AG04450 (cell line): ENCODE measurements at places on chromosomes 1 and 21. TPM values are rescaled to one million over a fixed set of nuclear protein-coding genes. Genes with fewer than 3 reads are reported as not detected.

The VSIG8 gene
- polyA plus RNA-seq = not detected in 2 replicates

The TBX19 gene
- 1.0 and 1.3 TPM in 2 replicates for polyA plus RNA-seq

The ANGPTL1 gene
- 0.16 and 0.47 TPM in 2 replicates for polyA plus RNA-seq

The IVL gene
- not detected in 2 replicates for polyA plus RNA-seq

The DCST1 gene
- not detected in 2 replicates for polyA plus RNA-seq

The MTX1 gene
- polyA plus RNA-seq = 44.6 and 62.3 TPM in 2 replicates

The KRTAP24-1 gene
- polyA plus RNA-seq = not detected in 2 replicates

The FCGR1A gene
- not detected in 2 replicates for polyA plus RNA-seq

The PRELP gene
- 0.65 and 0.68 TPM in 2 replicates for polyA plus RNA-seq

The TENT5C gene
- 29.2 and 30.6 TPM in 2 replicates for polyA plus RNA-seq

The ATF3 gene
- 5.5 TPM in 2 replicates for polyA plus RNA-seq

The TESK2 gene
- 2.5 and 2.6 TPM in 2 replicates for polyA plus RNA-seq

The MPZ gene
- polyA plus RNA-seq = 0.71 and 0.89 TPM in 2 replicates

The RGS4 gene
- 20.2 and 22.0 TPM in 2 replicates for polyA plus RNA-seq

The FCRL1 gene
- not detected in 2 replicates for polyA plus RNA-seq

GRCh38 chr1:159509440-159510228, 26.2 kb downstream of the OR10J5 start:
- no peak for DNase-seq

DNA sequence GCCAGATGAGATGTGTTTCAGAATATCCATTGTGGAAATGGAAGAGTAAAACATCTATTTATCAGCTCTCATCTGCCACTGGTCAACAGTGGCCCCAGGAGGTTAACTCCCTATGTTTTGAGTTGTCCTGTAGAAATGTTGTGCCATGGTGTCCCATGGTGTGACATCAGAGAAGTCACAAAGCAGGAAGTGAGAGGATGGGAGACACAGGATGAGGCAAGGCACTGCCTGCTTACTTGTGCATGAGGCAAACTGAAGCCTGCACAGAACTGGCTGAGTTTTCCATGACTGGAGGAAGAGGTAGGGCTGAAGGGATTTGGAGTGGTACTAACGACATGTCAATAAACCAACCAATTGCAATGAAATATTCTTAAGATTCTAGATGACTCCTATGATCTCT, 131.5 kb upstream of the ZNF644 start:
- no peak for DNase-seq

- DNase-seq = no peak
Measured at GRCh38 chr1:208516780-208517179, 272.6 kb upstream of the PLXNA2 start.

DNA sequence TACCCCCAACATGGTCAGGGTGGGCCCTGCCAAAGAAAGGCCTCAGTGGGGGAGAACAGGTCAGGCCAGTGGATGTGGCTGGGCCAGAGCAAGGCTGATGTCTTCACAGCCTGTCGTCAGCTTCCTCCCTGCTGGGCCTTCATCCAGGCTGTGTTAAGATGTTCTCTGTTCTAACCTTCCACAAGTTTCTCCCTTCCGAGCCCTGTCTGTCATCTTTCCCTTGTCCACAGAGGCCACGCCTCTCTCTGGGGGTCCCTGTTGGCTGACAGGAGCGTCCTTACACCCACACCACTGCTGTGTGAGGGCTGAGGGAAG, 36.2 kb downstream of the SIM2 start:
- no peak for DNase-seq

GRCh38 chr1:16459352-16459925, 18.9 kb downstream of the NECAP2 start:
- no peak for DNase-seq

DNA sequence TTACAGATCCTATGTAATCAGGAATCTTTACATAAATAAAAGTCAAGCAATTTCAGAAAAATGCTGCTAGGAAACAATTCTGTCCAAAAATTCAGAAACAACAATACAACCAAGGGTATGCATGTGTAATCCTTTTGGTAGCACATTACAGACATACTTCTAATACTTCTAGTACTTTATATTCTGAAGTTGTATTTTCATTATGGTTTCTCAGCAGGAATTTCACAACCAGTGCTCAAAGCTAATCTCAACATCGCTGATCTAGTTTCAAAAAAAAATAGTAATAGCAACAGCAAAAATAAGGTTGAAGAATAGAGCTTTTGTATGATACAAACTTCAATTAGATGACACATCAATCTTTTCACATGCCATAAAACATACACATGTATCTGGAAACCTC, 545.2 kb downstream of the LTN1 start:
- DNase-seq = no peak

- DNase-seq = no peak
Measured at GRCh38 chr1:22470227-22470626, 18.6 kb downstream of the ZBTB40 start.

- no peak for DNase-seq
Measured at GRCh38 chr1:192238421-192238820, 78.4 kb upstream of the RGS21 start.

DNA sequence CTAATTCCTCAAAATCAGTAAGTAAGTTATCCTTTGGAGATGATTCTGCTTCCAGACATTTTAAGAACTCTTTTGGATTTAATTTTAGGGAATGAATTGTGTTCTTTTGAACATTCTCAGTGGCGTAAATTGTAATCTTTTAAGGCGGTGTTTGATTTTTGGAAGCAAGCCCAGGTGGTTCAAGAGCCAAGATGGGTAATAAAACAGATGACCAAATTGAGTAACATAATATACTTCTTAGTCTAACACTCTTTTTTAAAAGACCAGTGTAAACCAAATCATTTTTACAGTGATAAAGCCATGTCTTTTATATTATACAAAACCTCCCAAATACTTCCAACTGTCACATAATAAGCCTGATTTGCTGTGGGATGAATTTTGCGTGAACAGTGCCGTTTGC, 133.8 kb downstream of the LRRC40 start:
- DNase-seq = peak; percentile 24

DNA sequence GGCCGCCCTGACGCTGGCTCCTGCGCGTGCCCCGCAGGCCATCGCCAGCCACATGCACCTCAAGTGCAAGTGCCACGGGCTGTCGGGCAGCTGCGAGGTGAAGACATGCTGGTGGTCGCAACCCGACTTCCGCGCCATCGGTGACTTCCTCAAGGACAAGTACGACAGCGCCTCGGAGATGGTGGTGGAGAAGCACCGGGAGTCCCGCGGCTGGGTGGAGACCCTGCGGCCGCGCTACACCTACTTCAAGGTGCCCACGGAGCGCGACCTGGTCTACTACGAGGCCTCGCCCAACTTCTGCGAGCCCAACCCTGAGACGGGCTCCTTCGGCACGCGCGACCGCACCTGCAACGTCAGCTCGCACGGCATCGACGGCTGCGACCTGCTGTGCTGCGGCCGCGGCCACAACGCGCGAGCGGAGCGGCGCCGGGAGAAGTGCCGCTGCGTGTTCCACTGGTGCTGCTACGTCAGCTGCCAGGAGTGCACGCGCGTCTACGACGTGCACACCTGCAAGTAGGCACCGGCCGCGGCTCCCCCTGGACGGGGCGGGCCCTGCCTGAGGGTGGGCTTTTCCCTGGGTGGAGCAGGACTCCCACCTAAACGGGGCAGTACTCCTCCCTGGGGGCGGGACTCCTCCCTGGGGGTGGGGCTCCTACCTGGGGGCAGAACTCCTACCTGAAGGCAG, 23.4 kb upstream of the ARF1 start:
- no peak for DNase-seq

GRCh38 chr1:155913969-155914757, 3.0 kb upstream of the RIT1 start:
- peak; percentile 43 for DNase-seq

- no peak for DNase-seq
Measured at GRCh38 chr1:43302721-43303470, 2.1 kb downstream of the TIE1 start.

GRCh38 chr21:41379901-41380300, 18.1 kb downstream of the MX2 start:
- DNase-seq = no peak

- no peak for DNase-seq
Measured at GRCh38 chr21:43893536-43894205, 28.6 kb downstream of the AGPAT3 start.

DNA sequence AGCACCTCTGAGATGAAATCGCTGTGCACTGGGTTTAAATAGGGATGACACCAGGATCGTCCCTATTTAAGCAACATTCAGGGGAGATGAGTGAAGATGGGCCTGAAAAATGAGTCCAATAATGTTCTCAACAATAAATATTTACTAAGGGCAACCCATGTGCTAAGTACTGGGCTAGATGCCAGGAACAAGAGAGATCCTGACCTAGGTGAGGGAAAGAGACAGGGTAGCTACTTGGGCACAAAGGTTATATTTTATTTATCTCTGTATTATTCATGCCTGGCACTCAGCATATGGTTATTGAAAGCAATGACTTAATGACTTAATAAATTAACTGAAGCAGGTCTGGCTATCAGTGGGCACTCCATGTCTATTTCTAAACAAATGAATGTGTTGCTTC, 27.4 kb upstream of the AVPR1B start:
- DNase-seq = no peak

- no peak for DNase-seq
Measured at GRCh38 chr1:211688421-211688820, 13.0 kb upstream of the NEK2 start.

DNA sequence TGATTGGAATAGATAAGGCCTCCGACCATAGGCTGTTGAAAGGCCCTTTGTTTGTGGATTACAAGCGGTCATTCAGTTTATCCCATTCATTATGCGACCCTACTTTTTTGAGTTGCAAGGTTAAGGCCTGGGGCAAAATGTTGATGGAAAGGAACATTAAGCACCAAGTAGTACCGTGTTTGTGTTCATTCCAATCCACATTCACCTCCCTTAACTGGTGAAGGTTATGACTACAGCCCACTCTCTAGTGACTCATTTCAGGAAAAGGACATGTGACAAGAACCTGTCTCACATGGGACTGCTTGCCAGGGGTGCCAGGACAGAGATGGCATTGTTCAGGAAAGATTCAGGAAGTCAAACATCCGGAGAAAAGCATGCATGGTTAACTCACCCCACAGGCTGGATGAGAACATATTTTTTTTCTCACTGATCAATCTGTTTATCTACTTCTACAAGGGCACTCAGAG, 81.6 kb downstream of the CD58 start:
- DNase-seq = no peak

DNA sequence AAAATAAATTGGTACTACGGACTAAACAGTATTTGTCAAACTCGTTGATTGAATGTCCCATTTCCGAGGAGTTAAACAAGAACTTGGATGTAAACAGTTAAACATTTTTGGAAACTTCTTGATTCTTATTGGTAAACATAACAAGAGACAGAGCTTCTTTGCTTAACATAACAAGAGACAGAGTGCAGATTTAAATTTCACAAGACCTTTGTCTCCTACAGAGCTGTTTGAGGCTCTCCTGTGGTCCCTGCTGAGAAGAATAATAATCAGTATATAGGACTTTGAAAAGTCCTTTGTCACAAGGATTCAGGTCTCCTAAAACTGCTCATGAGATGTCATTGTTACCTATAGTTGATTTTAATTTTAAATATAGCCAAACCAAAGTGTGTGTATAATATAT, 170.6 kb upstream of the C21orf91 start:
- no peak for DNase-seq

DNA sequence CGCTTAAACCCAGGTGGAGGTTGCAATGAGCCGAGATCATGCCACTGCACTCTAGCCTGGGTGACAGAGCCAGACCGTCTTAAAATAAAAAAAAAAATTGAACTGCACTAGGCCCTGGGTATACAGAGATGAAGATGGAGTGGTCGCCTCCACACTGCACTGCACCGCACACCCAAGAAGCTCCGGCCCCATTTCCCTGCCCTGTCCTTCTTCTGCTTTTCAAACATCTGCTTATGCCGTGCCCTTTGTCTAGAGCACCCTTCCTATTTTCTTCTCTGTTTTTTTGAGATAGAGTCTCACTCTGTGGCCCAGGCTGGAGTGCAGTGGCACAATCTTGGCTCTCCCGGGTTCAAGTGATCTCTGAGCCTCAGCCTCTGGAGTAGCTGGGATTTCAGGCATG, 17.4 kb downstream of the IQGAP3 start:
- no peak for DNase-seq

DNA sequence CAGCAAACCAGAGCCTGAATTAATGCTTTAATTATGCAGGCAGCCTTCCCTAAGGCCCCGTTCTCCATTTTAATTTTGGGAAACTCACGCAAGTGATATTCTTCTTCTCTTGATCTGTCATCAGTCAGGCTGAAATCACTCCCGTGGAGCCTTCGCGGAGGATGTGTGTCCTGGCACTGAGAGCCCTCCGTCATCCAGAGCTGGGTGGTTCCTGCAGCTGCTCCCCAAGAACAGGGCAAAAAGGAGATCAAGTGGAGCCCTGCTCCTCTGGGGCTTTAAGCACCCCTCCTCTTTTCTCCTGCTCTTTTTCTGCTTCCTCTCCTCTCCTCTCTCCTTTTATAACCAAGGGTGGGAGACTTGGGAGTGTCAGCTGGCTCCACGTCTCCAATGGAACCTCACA, 133.2 kb upstream of the CACNA1E start:
- DNase-seq = no peak

DNA sequence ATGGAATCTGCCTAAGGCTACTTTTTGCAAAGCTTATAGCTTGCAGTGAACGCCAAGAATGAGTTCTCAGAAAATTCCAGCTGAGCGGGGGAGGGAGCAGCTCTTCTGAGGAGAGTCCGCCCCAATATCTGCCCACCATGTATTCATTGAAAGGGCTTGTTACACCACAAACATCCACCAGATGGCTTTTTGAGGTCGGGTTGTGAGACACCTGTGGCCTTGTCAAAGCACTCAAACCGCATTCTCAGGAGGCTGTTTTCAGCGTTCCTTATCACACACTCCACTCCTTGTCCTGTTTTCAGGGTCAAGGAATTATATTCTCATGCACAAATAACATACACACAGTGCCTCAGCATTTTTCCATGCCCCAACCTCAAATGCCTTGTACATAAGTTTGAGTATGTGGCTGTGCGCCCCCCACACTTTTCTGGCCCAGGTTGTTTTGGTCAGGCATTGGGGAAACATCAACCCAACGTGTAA, 3.9 kb upstream of the C4BPB start:
- peak; percentile 8 for DNase-seq

DNA sequence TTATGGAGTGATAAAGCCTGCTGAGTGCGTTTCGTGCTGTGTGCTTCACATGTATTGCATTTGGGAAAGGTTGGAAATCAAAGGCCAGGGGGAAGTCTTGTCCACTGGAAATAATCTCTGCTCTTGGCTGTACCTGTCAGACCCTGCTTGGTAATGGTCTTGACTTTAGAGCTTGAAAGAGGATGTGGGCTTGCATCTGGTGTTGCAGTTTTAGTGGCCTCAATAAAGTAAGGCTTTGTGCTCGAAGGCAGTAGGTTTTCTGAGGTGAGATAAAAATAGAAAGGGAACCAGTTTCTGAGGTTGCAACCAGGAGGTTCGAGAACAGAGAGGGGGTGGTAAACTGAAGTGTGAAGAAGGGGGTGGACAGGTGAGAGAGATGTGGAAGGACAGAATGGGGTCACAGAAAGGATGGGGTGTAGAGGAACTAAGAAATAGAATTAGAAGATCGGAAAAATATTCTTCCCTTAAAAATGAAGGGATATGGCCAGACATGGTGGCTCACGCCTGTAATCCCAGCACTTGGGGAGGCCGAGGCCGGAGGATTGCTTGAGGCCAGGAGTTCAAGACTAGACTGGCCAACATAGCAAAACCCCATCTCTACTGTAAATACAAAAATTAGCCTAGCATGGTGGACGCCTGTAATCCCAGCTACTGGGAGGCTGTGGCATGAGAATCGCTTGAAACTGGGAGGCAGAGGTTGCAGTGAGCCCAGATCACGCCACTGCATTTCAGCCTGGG, 1.5 kb downstream of the S100PBP start:
- no peak for DNase-seq
